Stimulated activated CD8-positive, alpha-beta memory T cell treated with anti-CD3 and anti-CD28 coated beads, Interleukin-2, amount 100 ng/mL, for 1 hour (primary cell): ENCODE measurements at places on chromosomes 4 and X.

DNA sequence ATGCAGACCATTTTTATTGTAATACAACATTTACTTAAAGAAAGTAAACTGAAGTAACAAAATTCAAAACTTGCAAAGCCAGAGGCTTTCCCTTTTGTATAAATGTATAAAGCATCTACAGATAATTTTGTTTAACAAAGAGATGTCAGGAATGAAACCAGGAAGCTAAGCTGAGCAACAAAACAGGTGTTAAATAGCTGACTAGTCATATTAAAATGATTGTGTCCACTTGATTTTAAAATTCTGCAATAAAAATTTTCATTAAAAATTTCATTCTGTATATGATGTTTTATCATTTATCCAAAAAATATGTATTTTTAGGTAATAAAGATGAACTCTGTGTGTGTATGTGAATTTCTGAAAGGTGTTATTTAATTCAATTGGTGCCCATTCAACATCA is 72.0 kb upstream of the TRAM1L1 start:
- no peak for DNase-seq

DNA sequence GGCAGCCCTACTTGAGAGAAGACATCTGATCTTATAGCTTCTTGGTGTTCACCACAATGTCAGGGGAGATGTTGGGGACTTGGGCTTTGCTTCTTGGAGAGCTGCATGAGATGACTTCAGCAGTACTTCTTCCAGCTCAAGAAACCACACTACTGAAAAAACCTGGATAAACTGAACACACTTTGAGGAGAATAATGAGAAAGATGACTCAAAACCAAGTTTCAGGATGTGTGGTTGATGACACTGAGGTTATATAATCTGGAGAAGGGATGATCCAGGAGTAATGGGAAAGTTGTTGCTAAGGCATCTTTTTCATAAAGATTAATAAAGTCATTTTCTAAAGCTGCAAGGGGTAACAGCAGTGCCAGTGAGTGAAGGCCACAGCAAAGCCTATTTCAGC is 58.4 kb upstream of the PNPLA4 start:
- DNase-seq, result no peak

DNA sequence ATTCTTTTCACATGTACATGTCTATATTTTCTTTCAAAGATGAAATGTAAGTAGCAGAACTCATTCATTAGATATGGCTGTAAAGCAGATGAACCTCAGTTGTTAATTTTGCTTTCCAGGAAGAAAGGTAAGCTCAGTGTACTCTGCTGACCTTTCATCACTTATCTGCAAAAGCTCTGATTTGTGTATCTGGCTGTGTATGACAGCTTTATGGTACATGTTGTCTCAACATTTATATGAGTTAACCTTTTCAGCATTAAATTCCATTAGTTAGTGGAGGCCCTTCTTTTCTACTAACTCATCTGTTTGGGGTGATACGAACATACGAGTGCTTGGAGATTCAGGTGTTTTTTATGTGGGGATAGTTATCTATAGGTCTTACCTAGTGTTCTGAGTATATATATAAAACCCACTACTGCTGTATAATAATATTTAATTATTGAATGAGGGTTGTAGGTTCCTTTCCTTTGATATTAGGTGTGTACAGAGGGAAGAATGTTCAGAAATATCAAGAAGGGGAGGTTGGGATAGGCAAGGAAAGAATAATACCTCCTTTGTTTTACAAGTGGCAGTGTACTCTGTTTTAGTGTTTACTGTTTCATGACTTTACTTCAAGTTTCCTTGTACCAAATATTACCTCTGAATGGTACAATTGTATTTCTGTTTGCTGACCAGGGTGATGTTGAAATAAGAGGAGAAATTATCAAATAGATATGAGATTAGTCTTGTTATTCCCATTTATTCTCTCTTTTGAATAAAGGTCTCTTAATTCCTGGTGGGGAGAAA is 395.5 kb downstream of the ARHGAP24 start:
- DNase-seq, result no peak

GRCh38 chrX:18654875-18655836 is 16.8 kb downstream of the RS1 start:
- DNase-seq, result no peak

DNA sequence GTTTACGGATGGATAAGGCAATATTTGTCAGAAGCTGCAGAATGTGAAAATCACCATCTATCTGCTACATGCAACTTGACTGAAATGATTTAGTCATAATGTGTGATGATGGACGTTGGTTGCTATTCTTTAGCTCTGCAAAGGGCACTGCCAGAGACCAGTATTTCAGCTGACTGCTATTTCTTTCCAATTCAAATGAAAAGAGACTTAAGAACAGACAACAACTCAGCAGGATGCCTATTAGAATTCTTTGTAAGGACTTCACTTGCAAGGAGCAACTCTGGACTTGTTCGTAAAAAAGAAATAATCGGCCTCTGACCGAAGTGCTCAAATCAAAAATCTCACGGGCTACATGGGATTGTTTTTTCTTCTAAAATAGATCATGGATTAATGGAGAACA is 262.7 kb downstream of the DHX15 start:
- no peak for DNase-seq

DNA sequence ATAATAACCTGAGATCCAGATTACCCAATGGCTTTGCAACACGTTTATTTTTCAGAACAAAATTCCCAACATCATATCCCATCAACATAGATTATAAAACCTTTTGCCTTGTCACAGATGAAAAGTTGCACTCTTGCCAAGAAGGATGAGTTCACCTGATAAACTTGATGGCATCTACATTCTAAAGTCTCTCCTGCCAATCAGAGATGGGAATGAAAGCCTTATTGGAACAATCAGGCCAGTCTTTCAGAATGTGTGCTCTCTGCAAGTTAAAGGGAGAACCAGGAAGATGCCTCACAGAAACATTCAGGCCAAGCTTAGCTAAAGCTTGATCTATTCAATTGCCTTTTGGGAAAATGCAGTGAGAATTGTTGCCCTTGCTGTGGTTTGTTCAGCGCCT is 1.3 kb downstream of the LPAR4 start:
- DNase-seq, result no peak

GRCh38 chr4:174213731-174214100 is 69.8 kb downstream of the FBXO8 start:
- no peak for DNase-seq

- DNase-seq, result no peak
These were observed 93.0 kb downstream of the CORIN start for GRCh38 chr4:47744843-47745382.

DNA sequence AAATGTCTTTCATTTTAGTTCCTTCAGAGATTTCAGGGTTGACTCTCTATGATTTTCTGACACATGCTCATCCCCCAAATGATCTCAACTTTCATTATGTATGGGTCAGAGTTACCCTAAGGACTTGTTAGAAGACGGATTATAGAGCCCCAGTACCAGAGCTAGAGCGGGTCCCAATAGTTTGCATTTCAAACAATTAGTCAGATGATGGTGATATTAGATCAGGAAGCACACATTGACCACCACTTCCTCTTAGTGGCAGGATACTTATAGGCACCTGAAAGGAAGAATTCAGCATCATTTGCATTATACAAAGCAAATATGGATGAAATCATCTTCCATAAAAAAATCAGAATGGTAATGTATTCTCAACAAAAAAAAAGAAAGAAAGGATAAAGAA is 106.1 kb downstream of the GALNTL6 start:
- no peak for DNase-seq

DNA sequence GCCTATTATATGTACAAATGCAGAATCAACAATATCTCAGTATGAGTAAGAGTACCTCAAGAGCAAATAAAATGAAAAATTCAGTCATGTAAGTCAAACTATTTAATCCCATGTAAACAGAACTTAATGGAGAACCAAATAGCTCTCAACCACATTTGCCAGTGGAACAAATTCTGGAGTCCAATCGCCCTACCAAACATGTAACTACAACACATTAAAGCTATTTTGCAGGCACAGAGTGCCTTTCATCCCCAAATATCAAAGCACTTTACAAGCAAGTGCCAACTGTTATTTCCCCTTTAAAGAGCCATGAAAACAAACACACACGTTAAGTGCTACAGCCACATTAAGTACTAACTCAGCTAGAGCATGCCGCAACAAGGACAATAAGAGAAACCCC is 51.3 kb downstream of the PCDH19 start:
- no peak for DNase-seq

DNA sequence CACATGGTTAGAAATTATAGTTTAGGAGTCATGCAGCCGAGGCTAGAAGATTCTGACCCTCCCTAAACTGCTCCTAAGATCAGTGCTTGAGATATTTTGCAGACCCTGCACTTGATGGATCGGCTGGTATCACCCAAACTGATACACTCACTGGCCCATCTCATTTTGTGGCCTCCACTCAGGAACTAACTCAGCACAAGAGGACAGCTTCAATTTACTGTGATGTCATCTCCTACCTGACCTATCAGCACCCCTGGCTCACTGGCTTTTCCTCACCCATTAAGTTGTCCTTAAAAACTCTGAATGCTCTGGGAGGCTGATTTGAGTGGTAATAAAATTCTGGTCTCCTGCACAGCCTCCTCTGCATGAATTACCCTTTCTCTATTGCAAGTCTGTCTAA is 450.9 kb downstream of the PCDH10 start:
- no peak for DNase-seq

DNA sequence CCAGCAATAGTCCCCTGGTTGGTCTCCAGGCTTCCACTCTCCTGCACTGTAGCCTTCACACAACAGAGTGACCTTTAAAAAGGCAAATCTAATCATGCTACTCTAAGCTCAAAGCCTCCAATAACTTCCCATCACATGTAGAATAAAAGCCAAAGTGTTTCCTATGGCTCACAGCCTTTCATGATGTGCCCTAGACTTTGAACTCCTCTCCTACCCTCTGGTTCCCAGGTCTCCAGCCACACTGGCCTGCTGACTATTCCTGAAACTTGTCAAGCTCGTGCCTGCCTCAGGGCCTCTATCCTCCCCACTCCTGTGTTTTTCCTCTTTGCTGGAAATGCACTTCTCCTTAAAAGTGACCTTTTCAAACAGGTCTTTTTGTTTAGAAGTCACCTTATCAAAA is 3.1 kb downstream of the MANBA start:
- DNase-seq, result no peak

- DNase-seq, result no peak
These were observed 38.1 kb downstream of the PROM1 start for GRCh38 chr4:16045687-16046086.

DNA sequence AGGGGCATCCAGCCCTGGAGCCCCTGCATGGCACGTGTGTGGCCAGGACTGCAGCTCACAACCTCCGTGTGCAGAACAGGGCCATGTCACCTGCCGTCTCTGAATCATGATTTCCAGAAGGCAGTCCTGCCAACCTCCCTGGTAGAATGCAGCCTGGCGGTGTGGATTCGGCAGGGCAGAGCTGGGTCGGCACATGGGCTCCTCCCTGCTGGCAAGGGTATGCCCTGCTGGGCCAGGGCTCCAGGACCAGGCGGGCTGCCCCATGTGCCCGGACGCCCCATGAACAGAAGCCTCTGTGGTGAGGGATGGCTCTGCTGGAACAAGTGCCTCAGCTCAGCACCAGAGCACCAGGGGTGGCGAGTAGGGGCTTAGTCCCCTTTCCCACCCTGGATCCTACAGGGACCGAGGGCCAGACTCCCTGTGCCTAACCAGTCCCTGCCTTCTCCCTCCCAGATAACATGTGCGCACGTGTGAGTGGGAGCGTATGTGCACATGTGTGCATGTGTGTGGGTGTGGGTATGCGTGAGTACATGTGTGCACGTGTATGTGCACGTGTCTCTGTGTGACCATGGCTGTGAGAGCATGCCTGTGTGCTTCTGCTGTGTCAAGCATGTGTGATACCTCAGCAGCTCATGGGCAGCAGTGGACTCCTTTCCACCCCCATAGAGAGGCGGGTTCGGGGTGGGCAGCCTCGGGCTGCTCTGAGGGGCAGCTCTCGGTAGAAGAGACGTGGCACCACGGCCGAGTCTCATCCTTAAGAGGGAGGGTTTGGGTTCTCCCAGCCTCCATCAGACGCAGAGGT is 10.3 kb upstream of the MXD4 start:
- DNase-seq, result no peak

DNA sequence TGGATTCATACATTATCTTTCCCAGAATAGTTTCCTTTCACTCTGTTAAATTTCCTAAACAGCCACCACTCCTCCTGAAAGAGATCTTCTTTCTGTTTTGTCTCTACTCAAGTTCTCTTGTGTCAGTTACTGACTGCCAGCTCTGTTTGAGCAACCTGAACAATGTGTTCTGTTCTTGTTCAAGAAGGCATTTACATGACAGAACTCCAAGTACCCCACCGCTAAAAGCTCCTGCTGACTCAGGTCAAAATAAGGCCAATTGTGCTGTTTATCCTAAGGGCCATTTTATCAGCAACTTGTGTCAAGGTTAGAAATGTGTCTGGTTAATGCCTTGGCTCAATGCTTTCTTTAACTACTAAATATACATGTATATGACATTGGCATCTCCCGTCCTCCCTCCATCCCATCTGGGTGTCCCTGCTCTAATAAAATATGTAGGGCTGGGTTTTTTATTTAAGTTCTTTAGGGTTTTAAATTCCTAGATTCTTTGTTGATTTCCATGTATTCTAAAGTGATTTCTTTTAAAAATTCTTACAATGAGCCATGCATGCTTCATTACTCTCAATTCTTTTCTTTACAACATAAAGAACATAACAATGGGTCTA is 144.3 kb upstream of the PAQR3 start:
- DNase-seq, result no peak

DNA sequence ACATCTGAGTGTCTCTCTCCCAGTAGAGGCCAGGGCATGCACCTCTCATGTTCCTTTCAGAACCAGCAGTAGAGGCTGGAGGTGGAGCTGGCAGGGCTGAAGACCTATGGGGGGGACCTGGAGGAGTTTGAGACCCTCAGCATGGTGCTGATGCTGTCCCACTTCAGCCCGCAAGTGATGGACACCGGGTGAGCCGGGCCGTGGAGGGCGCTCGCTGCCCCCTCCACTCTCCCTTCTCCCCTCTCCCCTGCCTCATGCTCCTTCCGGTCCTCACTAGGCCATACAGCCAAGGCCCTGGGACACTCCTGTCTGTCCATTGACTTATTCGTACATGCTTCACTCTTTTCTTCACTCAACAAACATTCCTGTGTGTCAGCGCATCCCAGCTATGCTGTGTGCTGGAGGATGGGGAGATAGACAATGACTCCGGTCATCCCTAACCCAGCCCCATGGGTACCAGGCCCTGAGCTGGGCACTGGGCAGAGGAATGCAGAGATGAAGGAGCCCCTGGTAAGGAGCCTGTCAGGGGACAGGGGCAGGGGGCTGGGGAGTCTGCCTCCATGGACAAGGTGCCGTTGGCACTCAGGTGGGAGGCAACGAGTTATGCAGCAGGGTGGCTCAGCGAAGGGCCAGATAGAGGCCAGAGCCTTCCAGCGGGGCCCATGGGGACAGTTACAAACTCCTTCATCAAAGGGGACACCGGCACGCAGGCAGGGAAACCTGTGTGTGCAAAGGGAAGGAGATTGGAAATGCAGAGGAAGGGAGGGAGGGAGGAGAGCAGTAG is 28.4 kb upstream of the WFS1 start:
- DNase-seq, result no peak

GRCh38 chrX:4547213-4547836 is 833.9 kb upstream of the PRKX start:
- no peak for DNase-seq

- no peak for DNase-seq
These were observed 17.8 kb downstream of the PLCXD1 start for GRCh38 chrX:298993-299392.
